ENCODE measurements at places on chromosomes 12 and 14.

DNA sequence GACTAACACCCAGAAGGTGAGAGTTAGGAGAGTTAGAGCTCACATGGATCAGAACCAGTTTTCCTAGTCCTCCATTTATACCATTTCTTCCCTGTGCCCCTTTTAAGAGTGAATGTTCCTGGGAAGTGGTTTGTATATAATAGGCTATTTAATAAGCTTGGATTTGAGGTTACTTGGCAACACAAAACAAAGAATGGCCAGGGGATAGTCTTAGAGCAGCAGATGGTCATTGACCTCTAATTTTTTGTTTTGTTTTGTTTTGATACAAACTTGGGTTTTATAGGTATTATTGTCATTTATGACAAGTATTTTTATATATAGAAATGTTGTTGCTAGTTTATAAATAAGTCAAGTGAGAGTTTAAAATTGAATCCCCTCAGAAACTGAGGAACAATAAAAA, 35.8 kb downstream of the VEZT start:
- no peak for DNase-seq

DNA sequence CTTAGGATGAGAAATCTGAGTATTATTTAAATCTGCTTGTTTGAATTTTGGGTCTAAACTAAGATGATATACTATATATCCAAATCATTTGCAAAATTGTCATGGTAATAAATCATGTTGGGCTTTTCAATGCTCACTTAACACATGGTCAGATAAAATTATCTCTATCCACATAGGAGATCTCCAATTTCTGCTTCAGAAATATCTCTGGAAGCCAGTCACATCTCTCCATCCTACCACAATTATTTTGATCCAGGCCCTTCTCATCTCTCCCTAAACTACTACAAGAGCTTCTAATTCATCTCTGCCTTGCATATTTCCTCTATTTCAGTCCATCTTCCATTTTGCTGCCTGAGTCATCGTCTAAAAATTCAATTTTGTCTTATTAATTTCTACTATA, 3.8 kb downstream of the DCN start:
- DNase-seq: no peak

DNA sequence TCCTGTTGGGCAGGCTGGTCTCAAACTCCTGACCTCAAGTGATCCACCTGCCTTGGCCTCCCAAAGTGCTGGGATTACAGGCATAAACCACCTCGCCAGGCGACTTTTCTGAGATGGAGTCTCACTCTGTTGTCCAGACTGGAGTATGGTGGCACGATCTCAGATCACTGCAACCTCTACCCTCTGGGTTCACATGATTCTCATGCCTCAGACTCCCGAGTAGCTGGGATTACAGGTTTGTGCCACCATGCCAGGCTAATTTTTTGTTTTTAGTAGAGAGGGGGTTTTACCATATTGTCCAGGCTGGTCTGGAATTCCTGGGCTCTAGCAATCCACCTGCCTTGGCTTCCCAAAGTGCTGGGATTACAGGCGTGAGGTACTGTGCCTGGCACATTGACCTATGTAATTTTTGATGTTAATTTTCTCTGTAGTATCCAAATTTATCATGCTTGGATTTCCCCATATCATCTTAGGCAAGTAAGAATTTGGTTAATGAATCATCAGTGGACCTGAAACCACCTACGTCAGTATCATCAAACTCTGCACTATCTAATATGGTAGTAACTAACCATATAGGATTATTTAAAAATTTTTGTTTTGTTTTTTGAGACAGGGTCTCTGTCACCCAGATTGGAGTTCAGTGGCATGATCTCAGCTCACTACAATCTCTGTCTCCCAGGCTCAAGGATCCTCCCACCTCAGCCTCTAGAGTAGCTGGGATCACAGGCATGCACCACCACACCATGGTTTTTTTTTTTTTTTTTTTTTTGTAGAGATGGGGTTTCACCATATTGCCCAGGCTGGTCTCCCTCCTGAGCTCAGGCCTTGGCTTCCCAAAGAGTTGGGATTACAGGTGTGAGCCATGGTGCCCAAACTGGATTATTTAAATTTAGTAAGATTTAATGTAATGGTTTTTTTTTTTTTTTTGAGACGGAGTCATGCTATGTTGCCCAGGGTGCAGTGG, 11.9 kb upstream of the ATP5F1B start:
- DNase-seq: peak; percentile 20

GRCh38 chr12:64912516-64913255, 88.2 kb downstream of the TBC1D30 start:
- DNase-seq: peak; percentile 85

DNA sequence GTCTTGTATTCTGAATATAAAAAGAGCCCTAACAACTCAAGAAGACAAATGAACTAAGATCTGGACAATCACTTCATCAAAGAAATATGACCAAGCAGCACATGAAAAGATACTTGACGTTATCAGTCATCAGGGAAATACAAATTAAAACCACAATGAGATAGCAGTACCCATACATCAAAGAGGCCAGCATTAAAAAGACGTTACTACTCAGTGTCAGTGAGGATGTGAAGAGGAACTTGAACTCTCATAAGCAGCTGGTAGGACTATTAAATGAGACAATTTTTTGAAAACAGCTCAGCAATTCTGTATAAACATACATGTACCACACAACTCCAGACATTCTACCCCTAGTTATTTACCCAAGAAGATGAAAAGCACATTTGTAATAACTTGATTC, 55.9 kb downstream of the FERMT2 start:
- no peak for DNase-seq

DNA sequence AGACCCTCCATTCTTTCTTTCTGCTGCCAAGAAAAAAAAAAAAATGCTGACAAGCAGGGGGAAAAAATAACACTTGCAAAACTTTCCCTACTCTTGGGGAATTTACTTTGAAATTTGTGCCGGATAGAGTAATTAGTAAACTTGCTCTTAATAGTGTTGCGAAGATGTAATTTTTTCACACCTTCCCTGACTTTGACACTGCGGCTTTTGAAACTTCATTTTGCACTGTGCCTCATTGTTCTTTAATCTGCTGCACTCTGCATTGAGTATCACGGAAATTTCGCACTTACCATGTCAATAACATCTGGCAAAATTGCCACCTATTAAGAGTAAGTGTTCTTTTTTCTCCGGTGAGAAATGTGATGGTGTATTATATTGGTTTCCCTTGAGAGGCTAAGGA, 596.1 kb downstream of the VRK1 start:
- no peak for DNase-seq

DNA sequence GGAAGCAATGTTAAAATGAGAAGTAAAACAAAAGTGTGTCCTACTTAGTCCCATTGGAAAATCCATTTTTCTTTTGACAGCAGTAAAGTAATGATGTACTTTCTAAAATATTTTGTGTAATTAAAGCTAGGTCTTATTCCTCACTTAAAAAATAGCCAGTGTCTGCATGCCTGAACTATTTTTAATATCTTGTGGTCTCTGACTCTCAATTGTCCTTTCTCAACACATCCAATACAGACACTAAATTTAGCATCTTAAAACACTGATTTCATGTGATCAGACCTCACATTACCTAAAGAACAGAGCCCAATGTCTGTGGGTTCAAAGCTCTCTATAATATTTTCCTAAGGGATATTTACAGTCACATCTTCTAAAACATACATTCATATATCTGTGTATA, 108.0 kb downstream of the DERA start:
- DNase-seq: no peak

DNA sequence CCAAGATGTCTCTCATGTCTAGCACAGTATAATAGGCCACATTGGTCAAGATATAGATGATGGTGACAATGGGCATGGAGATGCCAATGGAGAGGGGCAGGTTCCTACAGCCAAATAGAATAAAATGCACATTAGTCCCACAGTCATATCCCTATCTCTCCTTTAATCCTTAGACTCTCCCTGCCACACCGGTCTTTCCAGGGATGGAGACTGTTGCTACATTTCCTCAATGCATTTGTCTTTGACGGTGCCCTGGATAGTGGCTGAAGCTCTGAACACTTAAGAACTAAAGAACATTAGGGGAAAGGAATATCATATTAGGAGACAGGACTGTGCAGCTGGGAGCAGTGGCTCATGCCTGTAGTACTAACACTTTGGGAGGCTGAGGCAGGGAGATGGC, 9.7 kb downstream of the OXA1L start:
- DNase-seq: no peak

DNA sequence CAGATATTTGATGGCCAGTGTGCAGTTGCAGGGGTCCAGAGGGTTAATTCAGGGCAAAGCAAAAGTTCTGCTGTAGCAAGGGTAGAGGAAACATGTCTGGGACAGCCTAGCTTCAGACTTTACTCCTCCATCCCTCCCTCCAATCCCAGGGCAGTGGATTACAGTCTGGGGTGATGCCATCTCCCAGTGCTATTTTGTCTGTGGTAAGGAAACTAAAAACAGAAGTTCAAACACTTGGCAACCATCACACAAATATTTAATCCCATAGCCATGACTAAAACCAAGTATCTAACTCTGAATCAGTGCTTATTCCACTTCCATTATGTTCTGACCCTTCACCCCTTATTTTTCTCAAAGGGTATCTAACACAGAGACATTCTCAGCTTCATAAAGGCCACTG, 61.8 kb downstream of the PIK3C2G start:
- no peak for DNase-seq

DNA sequence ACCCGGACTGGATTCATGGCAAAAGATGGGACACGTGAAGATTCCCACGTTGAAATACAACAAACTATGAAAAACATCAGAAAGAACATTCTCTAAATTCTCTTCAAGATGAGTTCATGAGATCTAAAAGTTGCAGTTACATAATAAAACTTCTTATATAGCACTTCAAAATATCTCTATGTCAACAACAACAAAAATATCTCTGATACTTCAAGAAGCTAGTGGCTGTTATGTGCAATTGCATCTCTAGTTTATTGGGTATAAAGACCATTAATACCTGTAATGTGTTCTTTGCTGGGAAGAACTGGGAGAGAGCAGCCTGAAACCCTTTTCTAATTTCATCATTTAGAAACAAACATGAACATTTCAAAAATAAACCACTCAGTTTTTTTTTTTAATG, 69.2 kb upstream of the RGS6 start:
- no peak for DNase-seq

GRCh38 chr12:52209321-52209720, 17.5 kb upstream of the KRT80 start:
- no peak for DNase-seq

DNA sequence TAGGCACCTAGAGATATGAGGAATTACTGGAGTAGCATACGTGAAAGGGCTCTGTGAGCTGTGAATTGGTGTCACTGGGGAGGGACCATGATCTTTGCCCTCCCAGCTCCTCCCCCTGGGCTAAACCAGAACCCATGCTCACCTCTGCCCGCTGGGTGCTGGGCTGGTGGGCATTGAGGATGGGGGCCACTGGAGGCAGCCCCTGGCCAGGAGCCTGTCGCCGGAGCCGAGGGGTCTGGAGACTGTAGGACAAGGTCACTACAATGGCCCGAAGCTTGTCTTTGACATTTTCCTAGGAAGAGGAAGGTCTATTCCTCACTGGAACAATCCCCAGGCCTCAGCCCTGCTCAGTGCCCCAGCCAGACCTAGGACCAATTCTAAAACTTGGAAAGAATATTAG, 11.6 kb downstream of the ITGA7 start:
- no peak for DNase-seq

DNA sequence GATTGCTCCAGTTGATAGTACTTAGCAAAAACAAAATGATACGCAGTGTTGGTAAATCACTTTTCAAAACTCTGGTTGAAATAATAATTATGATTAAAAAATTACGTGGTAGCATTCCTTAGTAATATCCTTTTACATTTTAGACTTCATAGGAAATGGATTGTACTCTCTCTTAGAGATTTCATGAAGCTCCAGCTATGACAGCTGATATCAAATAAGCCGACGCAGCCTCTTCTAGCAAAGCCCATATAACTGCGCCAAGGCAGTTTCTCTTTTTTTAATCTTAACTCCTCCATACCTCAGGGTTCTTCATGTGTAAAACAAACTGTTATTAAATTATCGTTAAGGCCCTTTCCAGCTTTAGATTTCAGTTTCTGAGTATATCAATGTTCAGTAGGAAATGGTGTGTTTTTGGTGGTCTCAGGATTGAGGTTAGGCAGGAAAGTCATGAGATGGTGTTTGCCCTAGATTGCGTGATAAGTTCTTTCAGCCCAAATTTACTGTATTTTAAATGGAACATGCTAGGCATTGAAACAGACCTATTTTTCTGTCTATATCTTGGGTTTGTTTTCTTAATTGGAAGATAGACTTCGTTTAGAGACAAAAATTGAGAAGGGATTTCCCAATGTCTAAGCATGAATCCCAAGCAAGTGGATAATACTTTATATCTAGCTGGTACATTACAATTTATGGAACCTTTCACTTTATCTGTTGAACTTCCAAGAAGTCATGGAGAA, 902 bp upstream of the CFL2 start:
- DNase-seq: no peak

DNA sequence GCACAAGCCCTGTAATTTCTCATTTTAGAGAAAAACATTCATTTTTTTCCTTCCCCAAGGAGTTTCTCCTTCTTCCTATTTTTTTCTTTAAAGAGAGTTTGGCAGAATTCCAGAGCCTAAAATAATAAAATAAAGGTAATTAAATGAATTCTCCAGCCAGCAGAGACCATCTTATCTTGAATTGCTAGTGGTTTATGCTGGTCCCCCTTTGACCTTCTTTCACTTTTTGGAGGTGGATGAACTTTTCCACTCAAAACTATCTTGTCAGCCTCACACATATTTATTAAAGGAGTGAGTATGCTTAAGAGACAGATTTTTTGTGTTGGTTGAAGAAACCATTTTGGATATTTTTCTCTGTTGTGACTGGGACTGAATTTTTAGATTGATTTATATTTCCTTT, 47.6 kb downstream of the ADIPOR2 start:
- no peak for DNase-seq

Data from adrenal gland (tissue), 19 donors.